ENCODE measurements at places on chromosomes 11 and 22. TPM values are rescaled to one million over a fixed set of nuclear protein-coding genes. Genes with fewer than 3 reads are reported as not detected.

The MYRF gene
- 320 TPM for total RNA-seq

The UBE2L6 gene
- 71.9 TPM for total RNA-seq

The BRSK2 gene
- total RNA-seq, result 3.3 TPM

The RFPL2 gene
- 0.14 TPM for total RNA-seq

The OR8G1 gene
- not detected for total RNA-seq

The TRIM6 gene
- total RNA-seq, result 2.1 TPM

The GAL gene
- not detected for total RNA-seq

The RAB1B gene
- 187 TPM for total RNA-seq

The RHOG gene
- total RNA-seq, result 57.2 TPM

The NLRP14 gene
- 0.06 TPM for total RNA-seq

The TIRAP gene
- 20.7 TPM for total RNA-seq

The IFITM1 gene
- 55.4 TPM for total RNA-seq

The PICALM gene
- total RNA-seq, result 205 TPM
